ENCODE measurements at places on chromosomes 3 and 15.

GRCh38 chr3:121870717-121871116 lies 23.5 kb upstream of the SLC15A2 start:
- no peak for DNase-seq

DNA sequence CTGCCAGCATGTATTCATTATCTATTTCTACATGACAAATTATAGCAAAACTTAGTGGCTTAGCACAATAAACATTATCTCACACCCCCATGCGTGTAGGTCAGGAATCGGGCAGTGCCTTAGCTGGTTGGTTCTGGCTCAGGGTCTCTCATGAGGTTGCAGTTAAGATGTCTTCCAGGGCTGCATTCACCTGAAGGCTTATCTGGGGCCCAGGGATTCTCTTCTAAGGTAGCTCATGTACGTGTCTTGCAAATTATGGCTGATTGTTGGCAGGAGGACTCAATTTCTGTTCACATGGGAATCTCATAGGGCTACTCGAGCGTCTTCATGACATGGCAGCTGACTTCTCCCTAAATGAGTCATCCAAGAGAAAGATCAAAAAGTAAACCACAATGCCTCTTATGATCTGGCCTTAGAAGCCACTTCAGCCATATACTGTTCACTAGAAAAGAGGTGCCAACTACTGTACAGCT lies 42.9 kb upstream of the TSC22D2 start:
- DNase-seq, result peak; percentile 51

GRCh38 chr3:24191801-24192403 lies 246.8 kb downstream of the NR1D2 start:
- DNase-seq, result no peak

DNA sequence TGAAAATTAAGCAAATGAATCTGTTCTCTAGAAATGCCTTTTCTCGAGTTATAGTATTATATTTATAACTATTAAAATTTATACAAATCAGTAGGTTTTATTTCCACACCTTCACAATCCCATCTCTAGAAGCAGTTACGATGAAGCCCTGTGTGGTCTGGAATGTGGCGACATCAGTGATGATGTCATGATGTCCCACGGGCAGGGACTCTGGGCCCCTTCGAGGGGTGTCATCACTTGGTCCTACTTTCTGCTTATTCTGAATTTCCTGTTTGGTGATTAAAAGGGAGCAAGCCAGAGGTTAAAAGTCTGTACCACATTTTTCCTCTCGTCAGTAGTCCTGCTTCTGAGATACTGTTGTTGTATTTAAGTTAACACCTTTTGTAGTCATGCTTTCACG lies 67.4 kb downstream of the PIK3R4 start:
- no peak for DNase-seq

DNA sequence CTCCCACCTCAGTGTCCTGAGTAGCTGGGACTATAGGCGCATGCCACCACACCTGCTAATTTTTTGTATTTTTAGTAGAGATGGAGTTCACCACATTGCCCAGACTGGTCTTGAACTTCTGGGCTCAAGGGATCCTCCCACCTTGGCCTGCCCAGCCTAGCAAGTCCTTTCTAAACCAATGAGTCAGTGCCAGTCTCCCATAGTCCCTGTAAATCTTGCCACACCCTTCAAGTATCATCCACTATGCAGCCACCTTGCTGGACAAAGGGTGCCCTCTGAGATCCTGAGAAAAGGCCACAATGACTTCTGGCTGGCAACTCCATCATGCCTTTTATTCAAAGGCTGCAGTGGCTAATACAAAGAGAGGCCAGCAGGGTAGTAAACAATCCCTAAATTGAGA lies 184.0 kb downstream of the ABHD5 start:
- DNase-seq, result no peak

GRCh38 chr3:159418571-159419526 lies 569.8 kb upstream of the IL12A start:
- DNase-seq, result peak; percentile 22

Measured in fibroblast of the aortic adventitia (primary cell).